ENCODE measurements at places on chromosomes 16 and 17. TPM values are rescaled to one million over a fixed set of nuclear protein-coding genes. Genes with fewer than 3 reads are reported as not detected.

DNA sequence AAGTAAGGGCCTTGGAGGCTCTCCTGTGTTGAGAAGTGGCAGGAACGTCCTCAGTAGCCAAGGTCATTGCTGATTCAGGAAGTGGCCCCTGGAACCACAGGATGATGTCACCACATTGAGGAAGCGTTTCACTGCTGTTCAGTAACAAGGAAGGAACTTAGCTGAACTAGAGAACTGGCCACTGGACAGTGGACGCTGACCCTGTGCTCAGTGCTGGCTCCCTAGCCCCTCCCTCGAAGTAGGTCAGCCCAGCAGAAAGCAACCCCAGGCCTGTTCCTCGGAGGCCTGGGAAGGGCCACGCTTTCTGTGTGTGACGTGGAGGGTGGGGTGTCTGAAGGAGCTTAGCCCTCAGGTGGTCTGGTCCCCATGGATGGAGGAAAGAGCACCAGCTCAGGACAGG is 58.3 kb downstream of the B9D1 start:
- no peak overlapping the region for H3K27ac ChIP-seq
- peaks cover 36% of the 10 kb centered on the region for H3K4me1 ChIP-seq
- peak; percentile 58 for DNase-seq
- peaks cover 5% of the 10 kb centered on the region for H3K27me3 ChIP-seq
- no peak overlapping the region for H3K4me3 ChIP-seq
- no peaks in the 10 kb centered on the region for H3K36me3 ChIP-seq

DNA sequence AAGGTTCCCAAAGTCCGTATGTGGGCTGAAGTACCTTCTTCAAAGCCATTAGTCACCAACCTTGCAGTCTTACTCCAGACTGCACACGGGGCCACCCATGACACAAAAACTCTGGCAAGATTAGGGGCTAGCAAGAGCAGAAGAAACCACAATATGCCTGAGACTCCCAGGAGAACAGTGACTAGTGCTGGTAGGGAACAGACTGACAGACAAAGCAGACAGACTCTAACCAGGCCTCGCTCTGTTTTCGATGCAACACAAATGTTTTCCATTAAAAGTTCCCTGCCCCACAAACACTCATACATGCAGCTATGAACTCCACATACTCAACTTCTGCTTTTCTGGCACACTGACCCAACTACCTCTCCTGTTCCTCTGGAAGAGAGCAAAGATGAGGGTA is 102.2 kb downstream of the HIC1 start:
- H3K36me3 ChIP-seq, result peaks cover 31% of the 10 kb centered on the region
- no peaks in the 10 kb centered on the region for H3K27me3 ChIP-seq
- peaks cover 3% of the 10 kb centered on the region for H3K4me1 ChIP-seq
- no peak for DNase-seq
- no peak overlapping the region for H3K27ac ChIP-seq
- no peak overlapping the region for H3K4me3 ChIP-seq

GRCh38 chr16:30745082-30745481 is 3.1 kb upstream of the PHKG2 start:
- no peaks in the 10 kb centered on the region for H3K27me3 ChIP-seq
- H3K4me3 ChIP-seq, result no peak overlapping the region
- no peak for DNase-seq
- H3K36me3 ChIP-seq, result peaks cover 24% of the 10 kb centered on the region

- peaks cover 10% of the 10 kb centered on the region for H3K27me3 ChIP-seq
- H3K4me1 ChIP-seq, result no peaks in the 10 kb centered on the region
- no peak for DNase-seq
- H3K36me3 ChIP-seq, result no peaks in the 10 kb centered on the region
- no peak overlapping the region for H3K27ac ChIP-seq
- H3K4me3 ChIP-seq, result no peak overlapping the region
These were observed 9.3 kb upstream of the TNFRSF17 start for GRCh38 chr16:11955713-11956123.

DNA sequence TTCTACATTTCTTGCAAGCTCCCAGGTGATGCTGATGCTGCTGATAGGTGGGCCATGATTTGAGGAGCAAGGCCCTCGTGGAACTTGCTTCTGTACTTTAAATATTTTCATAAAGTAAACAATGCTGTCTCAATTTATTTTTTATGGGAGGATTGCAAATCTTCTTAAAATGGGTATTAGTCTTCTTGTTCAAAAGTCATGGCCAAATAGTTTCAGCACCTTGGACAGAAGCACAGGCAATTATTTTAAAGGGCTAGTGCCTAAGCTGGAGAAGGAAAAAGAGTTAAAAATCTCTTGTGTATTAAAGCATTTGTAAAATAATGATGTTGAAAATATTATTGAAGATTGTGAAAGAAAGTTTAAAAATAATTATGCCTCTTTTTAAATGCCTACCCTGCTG is 50.5 kb downstream of the GPR139 start:
- H3K36me3 ChIP-seq, result no peaks in the 10 kb centered on the region
- no peak overlapping the region for H3K27ac ChIP-seq
- no peaks in the 10 kb centered on the region for H3K4me1 ChIP-seq
- no peak for DNase-seq
- peaks cover 2% of the 10 kb centered on the region for H3K27me3 ChIP-seq

DNA sequence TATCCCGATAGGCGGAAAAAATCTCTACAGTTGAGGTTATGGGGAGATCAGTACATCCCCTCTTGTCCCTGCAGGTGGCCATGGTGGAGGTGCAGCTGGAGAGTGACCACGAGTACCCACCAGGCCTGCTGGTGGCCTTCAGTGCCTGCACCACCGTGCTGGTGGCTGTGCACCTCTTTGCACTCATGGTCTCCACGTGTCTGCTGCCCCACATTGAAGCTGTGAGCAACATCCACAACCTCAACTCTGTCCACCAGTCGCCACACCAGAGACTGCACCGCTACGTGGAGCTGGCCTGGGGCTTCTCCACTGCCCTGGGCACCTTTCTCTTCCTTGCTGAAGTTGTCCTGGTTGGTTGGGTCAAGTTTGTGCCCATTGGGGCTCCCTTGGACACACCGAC is 4.2 kb downstream of the ORAI3 start:
- H3K4me1 ChIP-seq, result peaks cover 32% of the 10 kb centered on the region
- H3K27me3 ChIP-seq, result no peaks in the 10 kb centered on the region
- no peak overlapping the region for H3K27ac ChIP-seq
- H3K4me3 ChIP-seq, result no peak overlapping the region

GRCh38 chr17:78803186-78803845 is 21.2 kb upstream of the CYTH1 start:
- H3K36me3 ChIP-seq, result peaks cover 59% of the 10 kb centered on the region
- no peaks in the 10 kb centered on the region for H3K27me3 ChIP-seq
- no peak for DNase-seq
- H3K27ac ChIP-seq, result peak overlapping the region; percentile 82

DNA sequence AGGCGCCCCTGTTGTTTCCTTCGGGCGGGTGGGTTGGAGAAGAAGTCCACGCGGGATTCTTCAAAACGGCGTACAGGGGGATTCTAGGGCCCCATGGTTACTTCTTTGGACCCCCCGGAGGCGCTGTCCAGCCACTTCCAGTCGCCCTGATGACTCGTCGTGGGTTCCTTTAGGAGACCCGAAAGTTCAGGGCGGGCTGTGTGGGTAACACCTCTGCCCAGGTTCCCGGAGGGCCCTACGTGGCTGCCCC is 716 bp upstream of the HIC1 start:
- DNase-seq, result peak; percentile 76
- peaks cover 9% of the 10 kb centered on the region for H3K36me3 ChIP-seq
- H3K4me3 ChIP-seq, result peak overlapping the region; percentile 74
- H3K27me3 ChIP-seq, result peaks cover 11% of the 10 kb centered on the region
- peaks cover 24% of the 10 kb centered on the region for H3K4me1 ChIP-seq

GRCh38 chr17:81142301-81143199 is 22.8 kb upstream of the PVALEF start:
- no peaks in the 10 kb centered on the region for H3K4me1 ChIP-seq
- no peak overlapping the region for H3K4me3 ChIP-seq
- H3K27ac ChIP-seq, result no peak overlapping the region

DNA sequence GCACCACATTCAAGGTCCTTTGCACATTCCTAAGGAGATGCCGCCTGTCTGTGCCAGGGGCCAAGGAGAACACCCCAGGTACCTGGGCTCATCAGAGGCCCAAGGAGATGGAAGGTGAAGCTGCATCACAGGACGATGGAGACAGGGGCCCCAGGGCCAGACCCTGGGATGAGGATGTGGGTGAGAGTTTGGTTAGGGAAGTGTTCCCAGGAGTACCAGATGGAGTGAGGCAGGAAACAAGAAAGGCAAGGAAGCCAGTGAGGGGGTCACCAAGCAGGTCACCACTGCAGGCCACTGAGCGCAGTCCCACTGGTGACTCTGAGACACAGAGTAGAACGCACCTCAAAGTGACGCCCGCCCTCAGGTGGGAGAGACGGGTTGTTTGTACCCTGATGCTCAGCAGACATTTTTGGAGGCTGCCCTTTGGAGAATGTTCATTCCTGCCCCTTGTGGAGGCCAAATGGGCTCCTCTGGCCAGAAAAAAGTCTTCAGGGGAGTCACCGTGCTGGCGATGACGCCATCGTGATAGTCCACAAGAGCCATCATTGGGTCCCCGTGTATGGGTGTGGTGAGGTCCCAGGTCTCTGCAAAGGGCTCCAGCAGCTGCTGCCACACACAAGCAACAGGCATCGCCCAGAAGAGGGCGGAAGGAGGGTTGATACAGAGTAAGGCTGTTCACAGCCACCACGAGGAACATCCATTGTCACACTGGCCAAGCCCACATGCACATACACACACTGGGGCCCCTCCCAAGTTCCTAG is 57.5 kb downstream of the BEAN1 start:
- H3K4me3 ChIP-seq, result no peak overlapping the region
- H3K27me3 ChIP-seq, result no peaks in the 10 kb centered on the region
- H3K4me1 ChIP-seq, result peaks cover 23% of the 10 kb centered on the region
- H3K27ac ChIP-seq, result no peak overlapping the region
- no peaks in the 10 kb centered on the region for H3K36me3 ChIP-seq

DNA sequence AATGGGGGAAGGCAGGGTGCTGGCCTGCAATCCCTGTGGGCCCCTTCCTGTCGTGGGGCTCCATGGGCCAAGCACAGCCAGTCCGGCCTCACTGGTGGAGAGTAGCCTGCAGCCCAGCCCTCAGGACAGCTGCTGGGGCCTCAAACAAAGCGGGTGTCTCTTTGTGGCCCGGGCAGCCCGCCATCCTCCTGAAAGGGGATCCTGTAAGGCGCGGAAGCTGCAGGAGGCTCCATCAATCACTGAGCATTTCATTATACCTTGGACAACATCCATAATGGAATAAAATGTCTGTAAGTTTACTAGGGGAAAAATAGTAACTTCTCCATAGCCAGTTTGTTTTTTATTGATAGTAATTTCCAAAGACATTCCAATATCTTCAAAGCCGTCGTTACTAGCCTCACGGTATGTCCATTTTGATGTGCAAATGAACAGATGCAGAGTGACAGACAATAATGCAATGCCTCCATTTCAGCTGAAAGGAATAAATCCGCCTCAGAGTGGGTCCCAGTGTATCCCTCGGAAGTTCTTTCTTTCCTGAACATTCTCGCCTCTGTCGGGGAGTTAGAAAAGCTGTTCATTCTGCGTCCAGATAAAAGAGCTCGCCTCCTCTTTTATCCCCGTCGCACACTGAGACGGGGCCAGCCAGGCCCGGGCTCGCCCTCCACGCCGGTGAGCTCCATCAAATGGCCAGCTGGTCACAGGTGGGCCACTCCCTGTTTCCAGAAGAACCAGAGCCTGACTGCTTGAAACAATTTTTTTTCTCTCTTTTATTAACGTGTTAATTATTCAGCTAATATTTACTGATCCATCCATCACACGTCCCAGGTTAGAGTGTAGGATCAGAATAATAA is 14.4 kb downstream of the WSCD1 start:
- no peak overlapping the region for H3K4me3 ChIP-seq
- no peaks in the 10 kb centered on the region for H3K4me1 ChIP-seq
- H3K36me3 ChIP-seq, result no peaks in the 10 kb centered on the region
- no peak for DNase-seq
- H3K27ac ChIP-seq, result no peak overlapping the region

DNA sequence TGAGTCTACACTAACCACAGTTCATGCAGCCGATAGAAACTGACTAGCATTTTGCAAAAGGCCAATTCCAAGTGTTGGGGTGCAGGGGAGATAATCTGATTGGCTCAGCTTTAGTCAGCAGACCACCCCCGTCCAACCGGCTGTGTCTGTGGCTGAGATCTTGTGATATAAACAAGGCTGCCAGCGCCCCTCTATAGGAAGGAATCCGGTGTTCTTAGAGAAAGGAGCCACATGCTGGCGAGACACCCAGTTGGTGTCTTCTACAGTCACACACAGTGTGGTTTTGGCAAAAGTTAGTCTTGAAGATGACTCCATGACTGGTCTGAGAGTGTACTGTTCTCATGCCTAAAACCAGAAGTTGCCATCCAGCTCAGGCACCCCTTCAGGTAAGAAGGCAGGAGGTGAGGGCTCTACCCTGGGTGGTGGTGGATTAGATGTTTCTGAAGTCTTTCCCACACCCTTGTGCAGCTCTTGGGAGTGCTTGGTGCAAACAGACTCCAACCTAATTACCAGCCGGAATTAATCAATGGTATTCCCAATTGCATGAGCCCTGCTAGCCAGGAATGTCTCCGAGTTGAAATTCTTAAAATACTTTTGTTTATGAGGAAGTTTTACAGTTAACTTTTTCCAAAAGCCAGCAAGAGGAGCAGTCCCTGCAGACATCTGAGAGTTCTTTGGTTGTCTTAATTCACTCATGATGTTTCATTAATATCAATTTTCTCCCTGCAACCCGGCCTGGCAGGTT is 172.3 kb upstream of the IRX6 start:
- H3K27ac ChIP-seq, result no peak overlapping the region
- DNase-seq, result no peak
- no peaks in the 10 kb centered on the region for H3K4me1 ChIP-seq

- no peak for DNase-seq
- no peak overlapping the region for H3K27ac ChIP-seq
These were observed 36.4 kb downstream of the SLC7A5 start for GRCh38 chr16:87832741-87833502.

GRCh38 chr17:64658931-64659330 is 3.2 kb downstream of the SMURF2 start:
- peaks cover 38% of the 10 kb centered on the region for H3K4me1 ChIP-seq
- no peak overlapping the region for H3K4me3 ChIP-seq
- peak overlapping the region; percentile 0 for H3K27ac ChIP-seq
- DNase-seq, result no peak

DNA sequence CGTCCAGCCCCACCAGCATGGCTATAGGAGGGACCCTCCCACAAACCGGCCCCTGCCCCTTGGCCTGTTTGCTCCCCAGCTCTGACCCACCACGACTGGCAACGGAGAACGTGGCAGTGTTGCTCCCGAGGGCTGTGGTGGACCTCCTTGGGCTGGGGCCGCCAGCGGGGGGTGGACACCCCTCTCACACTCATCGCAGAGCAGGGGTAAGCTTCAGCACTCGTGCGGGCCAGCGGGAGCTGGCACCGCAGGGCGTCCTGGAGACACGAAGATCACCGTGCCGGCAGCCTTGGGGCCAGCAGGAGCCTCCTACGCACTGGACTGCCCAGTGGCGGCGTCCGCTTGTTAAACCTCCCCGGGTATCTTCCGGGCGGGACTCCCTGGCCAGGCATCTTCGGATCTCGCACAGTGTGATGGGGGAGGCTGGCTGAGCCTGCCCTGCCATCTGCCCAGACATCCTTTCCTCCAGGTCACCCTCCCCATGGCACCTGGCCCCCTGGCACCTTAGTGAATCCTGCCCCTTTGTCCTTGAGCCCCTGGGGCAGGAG is 53.5 kb downstream of the ABR start:
- no peak overlapping the region for H3K27ac ChIP-seq
- peaks cover 22% of the 10 kb centered on the region for H3K4me1 ChIP-seq

Gene DNAH2
- total RNA-seq, result not detected

Gene RAB11FIP3
- 32.1 TPM for total RNA-seq

Gene SSTR5
- total RNA-seq, result not detected

Gene ZP2
- total RNA-seq, result not detected

Gene TPSG1
- total RNA-seq, result not detected

Gene ARL17B
- 23.0 TPM for total RNA-seq

Gene KRTAP1-5
- not detected for total RNA-seq

Gene RNF166
- 174 TPM for total RNA-seq

All from activated CD8-positive, alpha-beta memory T cell treated with anti-CD3 and anti-CD28 coated beads, Interleukin-2, amount 10 ng/mL, durations not matched to agents 7 days and 5 days (primary cell).